ENCODE measurements at places on chromosomes 6 and 20.

DNA sequence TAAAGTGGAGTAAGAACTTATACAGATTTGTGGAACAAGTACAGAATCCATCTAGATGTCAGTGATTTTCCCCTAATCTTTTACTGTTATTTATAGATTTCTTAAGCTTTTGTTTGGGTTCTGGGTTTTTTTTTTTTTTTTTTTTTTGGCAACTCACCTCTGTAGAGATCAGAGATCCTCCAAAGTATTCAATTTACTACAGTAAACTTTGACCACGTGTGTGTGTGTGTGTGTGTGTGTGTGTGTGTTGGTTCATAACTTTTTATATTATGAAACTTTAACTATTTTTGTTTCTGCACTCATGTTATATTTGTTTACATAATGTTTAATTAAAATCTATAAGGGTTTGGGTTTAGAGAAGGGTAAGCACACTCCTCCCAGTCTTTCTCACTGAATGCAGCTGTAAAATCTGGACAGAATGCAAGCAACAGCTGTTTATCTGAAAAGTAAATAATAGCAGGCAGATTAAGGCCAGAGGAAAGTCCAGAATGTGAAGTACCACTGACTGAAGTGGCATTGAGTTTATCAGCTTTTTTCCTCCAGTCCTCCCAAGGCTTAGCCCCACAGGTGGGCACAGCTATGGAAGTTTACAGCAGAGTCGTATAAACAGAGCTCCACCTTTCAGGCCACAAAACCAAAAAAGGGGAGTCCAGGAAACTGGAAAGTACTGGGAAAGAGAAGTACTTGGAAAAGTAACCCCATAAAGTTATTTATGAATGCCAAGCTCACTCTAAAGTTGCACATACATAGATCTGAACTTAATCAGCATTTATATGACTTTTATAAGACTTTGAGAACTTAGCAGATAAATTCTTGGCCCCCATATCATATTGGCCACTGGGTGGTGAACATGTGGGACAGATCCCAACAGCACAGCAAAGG, 43.0 kb upstream of the CD2AP start:
- DNase-seq, result no peak

DNA sequence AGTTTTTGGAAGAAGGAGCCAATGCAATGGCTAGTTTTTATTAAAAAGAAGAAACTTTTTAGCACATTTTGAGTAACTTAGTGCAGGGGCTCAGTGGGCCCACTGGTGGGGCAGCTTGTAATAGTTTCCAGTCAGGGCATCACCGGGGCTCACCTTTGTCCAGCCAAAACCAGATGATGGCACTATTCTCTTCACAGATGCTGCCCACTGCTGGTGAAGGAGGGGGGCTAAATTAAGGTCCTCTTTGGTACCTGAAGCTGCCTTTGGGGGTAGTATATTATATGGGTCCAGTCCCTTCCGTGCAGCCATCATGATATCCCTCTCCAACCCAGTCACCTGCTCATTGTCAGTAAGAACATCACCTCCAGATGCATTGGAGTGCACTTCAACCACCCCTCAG, 182.9 kb downstream of the PDE7B start:
- no peak for DNase-seq

- DNase-seq, result no peak
These were observed 16.4 kb upstream of the NT5DC1 start for GRCh38 chr6:116084284-116084683.

- DNase-seq, result no peak
These were observed 808 bp downstream of the ILRUN start for GRCh38 chr6:34695729-34696188.

GRCh38 chr6:158536891-158537798, 22.7 kb upstream of the TMEM181 start:
- DNase-seq, result peak; percentile 37

DNA sequence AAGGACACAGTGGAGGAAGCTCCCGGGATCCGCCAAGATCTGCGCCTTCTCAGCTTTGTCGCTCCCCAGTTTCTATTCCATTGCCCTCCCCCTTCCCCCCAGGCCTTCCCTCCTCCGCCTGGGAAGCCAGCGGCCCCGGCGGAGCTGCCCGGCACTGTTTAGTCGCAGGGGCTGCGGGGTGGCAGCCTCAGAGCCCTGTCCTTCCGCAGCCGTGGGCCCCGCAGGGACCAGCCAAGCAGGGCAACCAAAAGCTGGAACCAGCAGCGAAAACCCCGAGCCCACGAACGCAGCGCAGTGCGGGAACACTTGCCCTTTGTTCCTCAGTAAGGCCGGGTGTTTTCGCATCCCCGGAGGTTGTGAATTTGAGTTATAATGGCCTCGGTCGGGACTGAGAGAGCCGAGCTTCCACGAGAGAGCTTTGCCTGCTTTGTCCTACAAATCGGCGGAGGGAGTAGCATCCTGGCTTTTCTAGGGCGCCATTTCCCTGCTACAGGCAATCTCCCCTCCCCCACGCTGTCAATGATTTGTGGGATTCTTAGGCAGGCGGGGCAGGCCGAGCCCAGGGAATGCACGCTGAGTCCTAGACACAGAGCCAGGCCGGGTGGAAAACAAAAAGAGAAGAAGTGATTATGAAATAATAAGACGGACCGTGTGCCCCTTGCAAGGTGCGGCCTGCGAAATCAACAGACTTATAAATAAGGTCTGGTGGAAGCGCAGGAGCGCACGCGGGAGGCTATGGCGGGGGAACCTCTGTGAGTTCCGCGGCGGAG, 4.0 kb upstream of the TUBB2B start:
- DNase-seq, result no peak

Measured in CD4-positive, alpha-beta T cell treated with Interleukin-21 for 1 hour (primary cell).